ENCODE measurements at places on chromosomes 2 and 18. TPM values are rescaled to one million over a fixed set of nuclear protein-coding genes. Genes with fewer than 3 reads are reported as not detected.

DNA sequence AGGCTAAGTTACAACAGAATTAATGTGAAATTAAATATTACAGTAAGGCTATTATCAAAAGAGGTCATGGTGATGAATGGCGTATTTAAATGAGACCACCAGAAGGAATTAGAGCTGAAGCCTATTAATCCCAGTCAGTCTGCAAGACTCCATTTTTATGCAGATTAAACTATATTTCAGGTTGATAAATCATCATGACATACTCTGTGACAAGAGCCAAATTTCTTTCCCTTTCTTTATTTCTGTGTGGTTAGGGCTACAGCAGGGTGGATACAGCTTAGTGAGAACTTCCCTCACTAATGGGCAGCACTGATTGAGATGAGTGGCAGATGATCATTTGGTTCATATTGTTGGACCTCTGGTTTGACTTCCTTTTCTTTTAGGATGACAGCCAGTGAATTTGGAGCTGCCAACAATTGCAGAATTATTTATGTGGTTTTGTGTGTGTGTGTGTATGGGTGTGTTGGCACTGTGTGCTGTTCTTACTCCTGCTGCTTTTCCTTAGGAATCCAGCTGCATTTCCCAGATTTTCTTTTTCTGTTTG is 481.3 kb downstream of the PIK3C3 start:
- no peak for DNase-seq

GRCh38 chr2:113105047-113105785 is 22.2 kb upstream of the IL1RN start:
- DNase-seq: no peak

DNA sequence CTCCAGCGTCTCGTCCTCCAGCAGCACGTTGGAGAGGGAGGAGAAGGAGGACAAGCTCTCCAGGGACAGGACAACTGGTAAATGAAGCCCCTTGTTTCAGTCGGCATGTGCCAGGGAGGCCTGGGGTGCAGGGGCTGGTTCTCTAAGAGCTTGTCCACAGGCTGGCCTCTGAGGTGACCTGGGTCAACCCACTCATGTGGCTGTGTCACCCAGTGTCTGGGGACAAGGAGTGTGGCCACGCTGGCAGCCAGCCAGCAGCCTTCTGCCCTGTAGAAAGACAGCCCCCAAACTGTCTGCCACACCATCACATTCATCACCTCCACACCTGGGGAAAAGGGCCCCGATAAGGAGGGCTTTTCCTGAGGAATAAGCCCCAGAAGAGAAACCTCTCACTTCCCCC is 119.5 kb downstream of the TPGS2 start:
- no peak for DNase-seq

Gene FOSL2
- 65.8 TPM for total RNA-seq

DNA sequence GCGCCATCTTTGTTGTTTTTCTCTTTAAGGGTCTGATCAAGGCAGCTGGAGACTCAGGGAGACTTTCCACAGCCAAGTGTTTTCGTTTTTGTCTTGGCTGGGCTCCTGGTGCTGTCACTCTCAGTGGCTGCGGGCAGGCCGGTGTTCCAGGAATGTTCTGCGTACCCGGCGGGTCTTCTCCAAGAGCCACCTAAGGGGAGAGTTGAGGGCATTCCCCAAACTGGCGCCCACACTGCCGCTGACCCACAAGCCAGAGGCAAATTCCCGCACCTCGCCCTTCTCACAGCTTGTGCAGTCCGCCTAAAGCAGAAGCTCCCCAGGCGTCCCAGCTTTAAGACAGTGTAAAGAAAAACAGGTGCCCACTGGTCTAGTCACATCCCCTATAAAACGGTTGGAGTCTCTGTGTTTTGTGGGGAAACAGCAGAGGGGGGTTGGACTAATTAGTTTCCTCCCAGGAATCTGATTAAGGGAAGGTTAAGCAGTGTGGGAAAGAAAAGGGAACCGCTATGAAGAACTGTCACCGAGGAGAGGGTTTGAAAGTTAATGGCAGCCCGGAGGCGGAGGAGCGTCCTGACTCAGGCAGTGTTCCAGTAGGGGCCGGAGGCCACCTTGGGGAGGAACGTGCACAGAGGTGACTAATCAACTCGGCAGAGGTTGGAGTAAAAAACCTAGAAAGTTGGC is 224.5 kb downstream of the SLC4A3 start:
- no peak for DNase-seq

- no peak for DNase-seq
These were observed 583 bp downstream of the HIBCH start for GRCh38 chr2:190318931-190319554.

DNA sequence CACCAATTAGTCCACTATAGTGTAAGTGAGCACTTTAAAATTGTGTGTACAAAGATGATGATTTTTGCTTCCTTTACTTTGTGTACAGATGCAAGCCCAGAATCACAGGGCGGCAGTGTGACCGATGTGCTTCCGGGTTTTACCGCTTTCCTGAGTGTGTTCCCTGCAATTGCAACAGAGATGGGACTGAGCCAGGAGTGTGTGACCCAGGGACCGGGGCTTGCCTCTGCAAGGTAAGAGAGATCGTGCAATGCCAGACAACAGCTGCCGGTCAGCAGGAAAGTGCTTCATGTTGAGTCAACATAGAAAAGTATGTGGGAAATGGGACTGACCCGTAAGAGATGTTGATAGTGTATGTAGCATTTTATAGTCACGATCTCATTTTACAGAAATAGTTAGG is 156.8 kb upstream of the TTC39C start:
- DNase-seq: no peak

DNA sequence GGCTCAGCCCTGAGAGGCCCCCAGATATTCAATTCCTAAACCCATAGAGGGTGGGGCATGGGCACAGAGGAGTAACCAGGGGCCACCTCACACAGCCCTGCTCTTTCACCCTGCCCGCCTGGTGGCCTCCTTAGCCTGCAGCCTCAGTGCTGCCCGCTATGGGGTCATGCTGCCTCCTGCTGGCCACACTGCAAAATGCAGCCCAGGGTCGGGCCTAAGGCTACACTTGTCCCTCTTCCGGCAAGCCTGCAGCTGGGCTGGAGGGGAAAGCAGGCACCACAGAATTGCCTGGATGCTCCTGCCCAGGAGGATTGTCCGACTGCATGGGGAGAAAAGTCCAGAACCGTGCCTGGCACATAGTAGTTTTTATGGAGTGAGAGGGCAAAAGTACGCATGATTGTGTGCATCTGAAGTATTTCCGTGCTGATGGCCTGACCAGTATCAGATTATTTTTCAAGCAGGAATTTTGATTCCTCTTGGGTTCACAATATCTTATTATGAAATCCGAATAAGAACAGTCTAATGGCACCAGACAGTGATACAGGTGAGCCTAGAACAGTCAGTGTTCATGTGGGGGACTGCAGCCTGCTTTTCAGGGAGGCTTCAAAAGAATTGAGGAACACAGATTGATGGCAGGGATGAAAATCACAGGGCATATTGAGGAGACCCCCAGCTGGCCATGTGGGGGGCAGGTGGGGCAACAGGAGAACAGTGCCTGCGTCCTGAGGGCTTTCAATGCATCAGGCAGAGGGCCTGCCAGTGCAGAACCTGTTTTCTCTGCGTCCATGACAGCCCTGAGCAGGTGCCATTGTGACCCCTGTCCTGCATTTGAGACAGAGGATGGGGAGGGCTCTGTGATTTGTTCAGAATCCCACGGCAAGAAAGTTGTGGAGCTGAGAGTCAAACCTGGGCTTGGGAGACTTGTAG is 51.2 kb upstream of the ALPP start:
- peak; percentile 72 for DNase-seq

Gene CLEC4F
- total RNA-seq: not detected

DNA sequence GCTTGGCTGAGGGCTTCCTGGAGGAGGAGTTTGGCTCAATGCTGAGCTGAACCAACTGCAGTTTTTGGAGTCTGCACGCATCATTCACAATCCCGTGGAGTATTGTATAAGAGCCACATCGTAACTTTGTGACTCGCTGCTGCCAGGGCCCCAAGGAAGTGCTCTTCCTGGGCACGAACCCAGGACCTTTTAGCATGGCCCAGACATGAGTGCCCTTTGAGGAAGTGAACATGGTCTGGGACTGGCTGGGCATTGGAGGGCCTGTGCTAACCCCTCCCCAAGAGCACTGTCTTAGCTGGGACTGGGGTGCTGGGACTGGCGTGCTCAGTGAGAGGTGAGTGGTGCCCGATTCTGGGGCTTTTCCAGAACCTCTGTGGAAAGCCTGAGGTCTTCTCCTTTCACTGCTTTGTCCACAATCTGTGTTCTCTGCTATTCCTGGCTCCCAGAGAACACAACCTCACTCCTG is 88.6 kb downstream of the LIPG start:
- DNase-seq: no peak

Gene SMPD4
- 29.6 TPM for total RNA-seq

- DNase-seq: no peak
These were observed at the start of gene MYO3B for GRCh38 chr2:170177950-170178781. Gene MYO3B (plus strand): TSS chr2:170178147. CDS start chr2:170178288, 141 bp downstream.

DNA sequence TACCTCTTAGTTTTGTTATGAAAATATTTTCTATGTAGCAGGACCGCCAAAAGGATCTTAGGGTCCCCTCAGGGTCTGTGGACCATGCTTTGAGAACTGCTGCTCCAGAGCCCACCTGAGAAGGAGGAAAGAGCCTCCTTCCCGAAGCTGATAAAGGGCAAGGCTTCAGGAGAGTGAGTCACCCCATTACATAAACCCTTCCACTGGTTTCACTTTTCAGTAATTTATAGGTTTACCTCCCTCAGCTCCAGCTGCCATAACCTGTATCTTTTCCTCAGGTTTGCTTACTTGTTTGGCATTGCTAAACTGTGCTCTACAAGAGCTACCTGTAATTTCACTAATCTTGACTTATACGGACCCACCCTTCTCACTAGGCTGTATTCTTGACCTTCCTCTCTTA is 6.6 kb downstream of the TTLL4 start:
- DNase-seq: no peak

Gene CCDC121
- total RNA-seq: 7.9 TPM

DNA sequence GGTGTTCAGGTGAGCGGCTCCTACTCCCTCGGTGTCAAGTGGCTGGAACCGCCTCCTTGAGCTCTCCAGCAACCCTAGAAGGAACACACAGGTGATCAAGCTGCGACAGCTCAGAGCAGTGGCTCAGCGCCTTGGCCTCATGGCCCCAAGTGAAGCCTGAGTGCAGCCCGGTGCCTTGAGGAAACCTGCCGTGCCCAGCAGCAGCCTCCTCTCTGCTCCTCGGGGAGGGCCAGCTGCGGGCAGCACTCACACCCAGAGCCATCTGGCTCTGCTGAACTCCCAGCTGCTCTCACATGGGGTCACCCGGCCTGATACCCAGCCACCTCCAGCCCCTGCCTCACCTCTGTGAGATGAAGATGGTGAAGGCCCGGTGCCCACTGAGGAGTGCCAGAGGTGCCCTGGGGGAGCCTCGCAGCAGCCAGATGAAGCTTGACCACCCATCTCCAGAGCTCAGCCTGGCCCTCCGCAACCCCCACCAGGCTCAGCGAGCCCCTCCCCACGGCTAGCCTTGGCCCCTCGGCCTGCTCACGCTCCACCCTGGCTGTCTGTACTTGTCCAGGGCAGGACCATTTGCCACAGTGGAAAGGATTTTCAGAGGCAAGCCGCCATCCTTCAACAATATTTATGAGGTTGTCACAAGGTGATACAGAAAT is 70.6 kb upstream of the RAB6C start:
- DNase-seq: no peak

Gene C2orf15
- not detected for total RNA-seq

- DNase-seq: no peak
These were observed 61.6 kb downstream of the COPS8 start for GRCh38 chr2:237147317-237147716.

Gene FBXO15
- total RNA-seq: 2.2 TPM

- no peak for DNase-seq
These were observed 1.7 kb downstream of the PJVK start for GRCh38 chr2:178452870-178453269.
